ENCODE measurements at places on chromosomes 1 and 21.

- DNase-seq: no peak
These were observed 382.8 kb downstream of the AMY1C start for GRCh38 chr1:104132382-104132973.

- DNase-seq: no peak
These were observed 10.0 kb upstream of the RCSD1 start for GRCh38 chr1:167620002-167620401.

DNA sequence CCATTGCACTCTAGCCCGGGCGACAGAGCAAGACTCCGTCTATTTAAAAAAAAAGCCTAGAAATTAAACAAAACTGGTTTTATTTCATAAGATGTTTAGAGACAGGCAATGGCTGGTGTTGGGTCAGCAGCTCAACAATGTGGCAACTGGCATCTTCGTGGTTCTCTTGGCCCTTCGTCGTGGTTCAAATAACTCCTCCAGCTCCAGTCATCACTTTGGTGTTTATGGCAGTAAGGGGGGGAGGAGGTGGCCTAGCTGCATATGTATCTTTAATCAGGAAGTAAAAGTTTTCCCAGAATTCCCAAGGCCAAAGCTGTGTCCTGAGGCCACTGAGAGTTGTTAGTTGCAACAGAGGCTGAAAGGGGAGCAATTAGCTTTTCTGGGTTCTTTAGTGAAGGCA, 13.0 kb upstream of the LTN1 start:
- DNase-seq: no peak

GRCh38 chr1:167627615-167627864, 2.5 kb upstream of the RCSD1 start:
- no peak for DNase-seq

GRCh38 chr1:36845802-36846201, 188.5 kb downstream of the GRIK3 start:
- no peak for DNase-seq

GRCh38 chr1:157882580-157882979, 41.0 kb upstream of the CD5L start:
- DNase-seq: no peak

GRCh38 chr1:30822006-30822405, 64.4 kb upstream of the LAPTM5 start:
- no peak for DNase-seq
